ENCODE measurements at places on chromosomes 6 and 20.

DNA sequence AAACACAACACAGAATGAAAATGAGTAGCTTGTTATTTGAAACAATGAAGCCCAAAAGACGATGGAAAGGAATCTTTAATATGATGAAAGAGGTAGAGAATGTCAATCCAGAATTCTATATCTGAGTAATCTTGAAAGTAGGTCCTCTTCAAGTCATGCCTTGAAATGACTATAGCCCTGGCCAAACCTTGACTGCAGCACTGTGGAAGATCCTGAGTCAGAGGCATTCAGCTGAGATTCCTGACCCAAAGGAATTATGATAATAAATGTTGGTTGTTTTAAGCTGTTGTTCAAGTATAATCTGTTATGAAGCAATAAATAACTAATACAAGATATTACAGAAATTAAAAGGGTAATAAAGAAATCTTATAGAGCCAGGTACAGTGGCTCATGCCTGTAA, 64.8 kb downstream of the IBTK start:
- ATAC-seq = no peak

GRCh38 chr20:51172558-51173428, 149.9 kb upstream of the KCNG1 start:
- ATAC-seq = no peak

- no peak for ATAC-seq
Observed at GRCh38 chr6:106939848-106940247, 34.7 kb downstream of the CD24 start.

DNA sequence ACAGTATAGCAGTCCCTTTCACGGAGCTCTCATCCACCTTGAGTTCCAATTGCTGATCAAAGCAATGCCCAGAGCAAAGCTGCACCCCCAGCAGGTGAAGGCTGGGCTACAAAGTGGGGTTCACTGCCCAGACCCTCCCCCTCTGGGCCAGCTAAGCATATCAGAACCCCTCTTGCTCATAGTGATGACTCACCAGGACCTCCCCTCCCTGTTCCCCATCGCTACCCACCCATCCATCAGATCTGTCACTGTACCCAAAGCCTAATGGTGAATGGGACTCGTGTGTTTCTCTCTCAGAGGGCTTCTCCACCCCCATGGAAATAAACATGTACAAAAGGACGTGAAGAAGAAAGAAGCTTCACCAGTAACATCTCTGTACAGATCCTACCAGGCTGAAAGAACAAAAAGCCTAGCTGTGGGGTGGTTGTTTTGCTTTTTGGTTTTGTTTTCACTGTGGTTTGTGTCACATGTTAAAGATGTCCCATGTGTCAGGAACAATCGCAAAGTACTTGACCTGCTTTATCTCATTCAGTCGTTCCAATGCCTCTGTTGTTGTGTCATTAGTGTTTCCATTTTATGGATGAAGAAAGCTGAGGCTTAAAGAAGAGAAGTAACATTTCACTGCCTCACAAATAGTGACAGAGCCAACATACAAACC, 518.5 kb downstream of the CD83 start:
- no peak for ATAC-seq

DNA sequence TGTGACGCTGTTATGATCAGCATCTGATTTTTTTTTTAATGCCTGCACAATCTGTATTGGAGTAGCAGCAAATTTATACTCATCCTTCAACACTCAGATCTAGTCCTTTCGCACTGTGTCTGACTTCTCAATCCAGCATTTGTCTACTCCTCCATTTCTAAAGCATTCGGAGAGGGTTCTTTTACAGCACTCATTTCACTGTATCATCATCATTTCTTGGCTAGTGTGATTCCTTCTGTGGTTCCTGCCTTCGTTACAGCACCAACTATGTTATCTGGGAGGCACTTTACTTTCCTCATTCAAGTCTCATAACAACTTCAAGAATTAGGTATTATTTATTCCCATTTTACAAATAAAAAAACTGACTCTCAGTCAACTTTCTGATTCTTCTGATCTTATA, 18.0 kb downstream of the NUDT3 start:
- ATAC-seq = no peak

GRCh38 chr6:153150752-153151440, 19.8 kb upstream of the RGS17 start:
- no peak for ATAC-seq

- ATAC-seq = no peak
Observed at GRCh38 chr6:34242252-34243130, 5.8 kb downstream of the HMGA1 start.

- peak; percentile 77 for ATAC-seq
Observed at GRCh38 chr6:8082954-8083858, 19.0 kb upstream of the BLOC1S5 start.

DNA sequence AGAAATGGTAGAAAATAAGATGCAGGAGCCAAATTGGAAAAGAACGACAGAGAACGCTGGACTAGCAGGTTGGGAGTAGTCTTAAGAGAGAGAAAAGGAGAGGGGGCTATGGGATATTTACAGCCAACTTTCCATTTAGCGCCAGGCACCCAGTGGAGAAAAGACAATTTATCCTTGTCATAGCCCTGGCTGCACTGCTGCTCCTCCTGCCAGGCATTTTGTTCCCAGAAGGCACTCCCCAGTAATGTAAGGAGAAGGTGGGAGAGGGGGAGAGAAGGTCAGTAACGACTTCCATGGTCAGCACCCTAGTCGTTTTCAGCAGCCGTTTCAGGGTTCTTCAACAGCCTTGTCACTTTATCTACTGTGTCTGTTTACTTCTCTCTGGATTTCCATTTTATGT, 159.0 kb downstream of the TRMT11 start:
- ATAC-seq = no peak

DNA sequence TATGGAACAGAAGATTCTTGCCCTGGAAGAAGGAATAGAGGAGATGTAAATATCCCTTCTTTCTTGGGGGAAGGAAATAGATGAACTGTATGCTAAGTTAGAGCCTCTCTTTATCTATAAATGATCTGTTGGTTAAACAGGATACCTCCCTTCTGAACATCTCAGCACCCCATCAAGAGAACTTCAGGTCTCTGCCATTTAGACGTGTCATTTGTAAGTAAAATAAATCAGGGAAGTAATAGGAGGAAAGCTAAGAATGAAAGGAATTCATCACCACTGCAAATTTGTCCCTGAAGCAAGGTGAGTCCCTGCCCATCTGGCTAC, 42.5 kb upstream of the TNFAIP3 start:
- ATAC-seq = no peak

DNA sequence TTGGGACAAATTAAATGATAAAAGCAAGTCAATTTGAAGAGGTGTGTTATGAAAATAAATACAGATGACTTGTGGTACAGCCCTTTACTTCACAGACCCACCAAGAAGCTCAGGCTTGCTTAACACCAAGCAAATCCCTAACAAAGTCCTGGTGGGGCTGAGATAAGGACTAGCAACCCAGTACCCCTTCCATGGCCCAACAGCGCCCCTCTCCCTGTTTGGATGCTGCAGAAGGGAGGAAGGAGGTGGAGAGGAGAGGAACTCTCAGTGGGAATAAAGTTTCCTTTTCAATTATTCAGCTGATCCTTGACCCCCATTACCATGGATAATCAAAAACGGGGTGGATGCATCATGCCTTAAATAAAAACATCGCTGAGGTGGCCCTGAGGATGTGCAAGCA, 4.5 kb upstream of the ZNF831 start:
- no peak for ATAC-seq

DNA sequence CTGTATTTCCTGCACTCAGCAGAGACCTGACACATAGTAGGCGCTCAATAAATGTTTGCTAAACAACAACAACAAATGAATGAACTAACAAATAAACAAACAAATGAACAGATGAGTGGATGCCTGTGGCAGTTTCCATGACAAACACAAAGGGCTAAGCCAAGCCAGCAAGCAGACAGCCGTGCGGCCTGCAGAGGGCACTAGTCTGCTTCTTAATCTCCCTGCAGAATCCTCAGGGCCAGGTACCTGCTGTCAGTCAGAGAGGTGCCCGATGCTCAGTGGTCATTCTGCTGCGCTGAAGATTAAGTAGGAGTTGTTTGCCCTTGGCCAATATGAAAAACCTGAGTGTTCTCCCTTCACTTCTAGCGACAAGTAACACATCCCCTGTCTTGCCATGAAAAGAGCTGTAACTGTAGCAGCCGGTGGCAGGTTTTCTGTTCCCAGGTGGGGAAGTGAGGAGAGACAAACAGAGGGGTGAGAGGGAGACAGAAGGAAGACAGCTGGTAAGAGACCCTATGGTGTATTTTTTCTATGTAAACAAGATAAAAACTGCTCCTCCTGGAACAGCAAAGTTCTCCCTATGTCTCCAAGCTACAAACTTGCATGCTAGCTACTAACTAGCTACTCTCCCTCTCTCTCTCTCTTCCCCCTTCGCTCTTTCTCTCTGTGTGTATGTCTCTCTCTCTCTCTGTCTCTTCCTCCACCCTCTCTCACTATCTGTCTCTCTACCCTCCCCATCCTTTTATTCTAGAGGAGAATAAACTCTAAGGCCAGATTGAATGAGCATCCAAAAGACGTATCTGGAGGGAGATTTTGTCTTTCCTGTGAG, at the start of gene MC3R:
Gene MC3R, plus strand, starts transcription at position 779 of the 829 bp plus-strand sequence. CDS start 112 bp downstream, outside the sequence.
- peak; percentile 82 for ATAC-seq

DNA sequence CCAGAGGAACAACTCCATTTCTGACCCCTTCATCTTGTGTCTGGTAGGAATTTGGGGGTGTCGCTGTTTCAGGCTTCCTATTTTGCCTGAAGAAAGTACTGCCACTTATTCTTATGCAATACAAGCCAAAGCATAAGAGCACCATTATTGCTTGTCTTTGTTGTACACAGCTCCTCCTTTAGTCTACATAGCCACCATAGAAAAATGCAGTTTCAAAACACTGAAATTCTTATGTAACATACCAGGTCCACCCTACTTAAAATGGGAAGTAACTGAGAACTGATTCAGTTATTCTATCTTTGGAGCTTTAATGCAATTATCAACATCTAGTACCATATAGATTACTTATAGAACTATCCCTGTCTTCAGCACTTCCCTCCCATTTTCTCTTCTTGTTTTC, 255.5 kb downstream of the ARHGAP18 start:
- no peak for ATAC-seq

GRCh38 chr20:59334651-59335300, 34.4 kb downstream of the EDN3 start:
- no peak for ATAC-seq

GRCh38 chr6:15365273-15365687, 119.4 kb downstream of the JARID2 start:
- peak; percentile 94 for ATAC-seq

GRCh38 chr6:27775796-27776184, 136.4 kb downstream of the OR2B2 start:
- ATAC-seq = no peak

DNA sequence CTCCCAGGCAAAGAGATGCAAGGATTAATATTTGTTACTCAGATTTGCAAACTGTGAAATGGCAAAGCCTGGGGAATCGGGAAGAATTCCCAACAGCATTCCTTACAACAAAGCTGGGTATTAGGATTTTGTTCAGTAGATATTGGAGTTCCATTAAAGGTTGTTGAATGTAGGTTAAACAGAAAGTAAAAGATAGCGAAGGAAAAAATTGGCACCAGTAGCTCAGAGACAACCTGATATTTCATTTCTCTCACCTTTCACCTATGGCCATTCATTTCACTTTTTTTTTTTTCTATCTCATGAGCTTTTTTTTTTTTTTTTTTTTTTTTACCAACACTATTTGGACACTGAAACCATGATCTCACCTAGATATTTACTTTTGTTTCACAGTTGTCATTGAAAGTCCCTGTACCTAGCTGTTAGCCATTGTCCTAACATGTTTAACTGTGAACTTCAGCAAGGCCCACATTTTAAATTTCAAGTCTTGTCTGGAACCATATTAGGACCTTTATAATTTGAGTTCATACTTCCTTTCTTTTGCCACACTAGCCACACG, 552.5 kb downstream of the HAO1 start:
- no peak for ATAC-seq

DNA sequence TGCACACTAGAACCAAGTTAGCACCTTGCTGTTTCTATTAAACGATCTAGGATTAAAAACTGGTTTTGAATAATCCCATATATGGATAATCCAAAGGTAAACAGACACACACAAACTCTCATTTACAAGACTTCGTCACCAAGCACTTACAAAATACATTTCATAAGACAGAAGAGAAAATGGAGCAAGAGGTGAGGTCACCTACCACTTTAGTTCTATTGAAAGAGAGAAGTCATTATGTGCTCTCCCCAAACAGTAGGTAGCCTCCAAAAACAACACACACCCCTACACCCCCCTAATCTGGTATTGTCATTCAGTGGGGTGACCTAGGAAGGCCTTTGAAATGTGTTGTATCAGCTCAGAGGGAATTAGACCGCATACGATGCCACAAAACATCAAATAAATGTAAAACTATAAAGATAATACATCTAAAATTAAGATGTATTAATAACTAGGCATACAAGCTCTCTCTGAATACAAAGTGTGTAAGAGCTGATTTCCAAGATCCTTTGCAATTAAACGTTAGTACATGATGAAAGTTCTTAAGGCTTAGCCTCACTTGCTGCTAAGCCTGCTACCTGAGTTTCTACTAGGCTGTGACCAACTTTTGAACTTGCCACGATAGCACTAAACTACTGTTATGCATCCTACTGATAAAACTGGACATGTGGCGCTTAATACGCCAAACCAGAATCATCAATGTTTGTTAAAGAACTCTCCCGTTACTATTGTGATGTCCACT, 1.6 kb downstream of the SRPK1 start:
- ATAC-seq = no peak

GRCh38 chr6:75169689-75170586, 35.9 kb downstream of the COL12A1 start:
- no peak for ATAC-seq

DNA sequence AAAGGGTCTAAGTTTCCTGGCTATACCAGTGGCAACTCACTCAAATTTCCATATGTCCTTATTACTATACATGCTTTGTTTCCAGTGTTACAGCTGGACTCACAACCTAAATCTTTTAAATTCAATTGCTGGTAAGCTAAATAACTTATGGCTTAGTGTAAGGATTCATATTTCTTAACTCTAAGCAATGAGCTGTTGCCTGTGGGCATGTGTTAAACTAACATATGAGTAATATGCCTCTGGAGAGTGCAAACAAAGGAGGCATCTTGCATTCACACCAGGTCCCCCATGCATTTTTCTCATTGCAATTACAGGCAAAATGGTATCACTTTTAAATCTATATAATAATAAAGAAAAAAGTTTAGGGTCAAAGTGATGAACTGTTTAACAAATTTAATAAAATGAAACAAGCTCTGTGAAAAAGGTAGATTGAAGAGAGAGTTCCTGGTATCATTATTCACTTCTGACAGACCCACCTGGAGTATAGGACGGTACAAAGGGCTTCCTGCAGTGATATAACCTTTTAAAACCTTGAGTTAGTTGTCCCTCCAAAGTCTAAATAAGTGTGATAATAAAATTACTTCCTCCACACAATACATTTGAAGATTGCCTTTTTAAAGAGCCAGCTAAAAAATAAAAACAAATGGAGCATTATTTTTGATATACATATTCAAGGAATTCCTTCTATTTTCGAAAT, 57.6 kb upstream of the HMGCLL1 start:
- ATAC-seq = peak; percentile 31

DNA sequence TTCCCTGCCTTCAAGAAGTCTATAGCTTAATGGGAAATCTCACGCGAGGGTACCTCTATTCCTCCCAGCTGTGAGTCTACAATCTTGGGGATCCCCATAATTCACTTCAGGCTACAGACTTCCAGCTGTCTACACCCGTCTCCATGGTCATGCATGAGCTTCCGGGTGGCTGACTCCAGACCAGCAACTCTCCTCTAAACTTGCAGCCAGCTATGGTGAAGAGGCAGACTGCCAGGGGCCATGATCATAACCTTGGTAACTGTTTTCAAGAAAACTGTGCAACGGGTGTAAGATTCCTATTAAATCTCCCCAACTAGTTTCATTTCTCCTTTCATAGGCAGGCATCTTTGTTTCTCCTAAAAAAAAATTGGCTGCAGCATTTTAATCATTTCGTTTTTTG, 534.4 kb upstream of the CHD6 start:
- ATAC-seq = no peak

GRCh38 chr6:87396595-87397392, 11.0 kb upstream of the CFAP206 start:
- no peak for ATAC-seq

All from motor neuron (in vitro differentiated cells).